Transverse colon (tissue), 4 donors: ENCODE measurements at places on chromosomes 2 and 18. TPM values are rescaled to one million over a fixed set of nuclear protein-coding genes. Genes with fewer than 3 reads are reported as not detected.

- no peaks in the 10 kb centered on the region for H3K27me3 ChIP-seq
- H3K27ac ChIP-seq = no peak overlapping the region
- no peak overlapping the region for H3K4me3 ChIP-seq
- H3K36me3 ChIP-seq = no peaks in the 10 kb centered on the region
- no peak for DNase-seq
Observed at GRCh38 chr2:27040282-27040681, 7.5 kb downstream of the TMEM214 start.

DNA sequence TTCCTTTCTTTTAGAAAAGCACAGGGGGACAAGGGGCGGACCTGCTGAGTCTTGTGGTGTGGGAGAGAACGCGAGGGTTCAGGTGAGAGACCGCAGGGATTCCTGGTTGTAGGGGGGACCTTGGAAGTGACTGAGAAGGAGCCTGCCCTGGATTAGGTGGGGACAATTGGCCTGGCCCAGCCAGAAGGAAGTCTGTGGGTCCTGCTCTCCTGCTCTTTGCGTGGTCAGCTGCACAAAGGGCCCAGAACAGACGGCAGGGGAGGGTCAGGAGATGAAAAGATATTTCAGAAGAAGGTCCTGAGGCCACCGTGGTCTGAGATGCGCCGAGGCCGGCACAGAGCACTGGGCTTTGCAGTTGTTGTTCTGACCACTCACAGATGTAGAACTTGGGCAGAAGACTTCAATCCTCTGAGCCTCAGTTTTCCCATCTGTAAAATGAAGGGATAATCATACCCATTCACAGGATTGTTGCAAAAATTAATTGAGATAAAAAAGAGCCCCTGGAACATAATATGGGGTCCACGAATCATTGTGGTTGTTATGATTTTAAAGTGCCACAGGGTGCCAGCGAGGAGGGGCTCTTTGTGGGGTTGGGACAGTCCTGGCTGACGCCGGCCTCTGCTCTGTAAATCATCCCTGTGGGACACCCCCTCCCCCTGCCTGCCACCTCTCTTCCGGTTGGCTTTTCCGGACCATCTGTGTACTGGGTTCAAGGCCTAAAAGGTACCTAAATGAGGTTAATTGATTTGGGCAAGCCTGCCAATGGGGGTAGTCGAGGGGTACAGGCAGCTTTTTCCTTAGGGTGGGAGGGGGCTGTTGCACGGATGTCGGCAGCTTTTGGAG is 1.8 kb downstream of the LPIN1 start:
- DNase-seq = no peak
- no peaks in the 10 kb centered on the region for H3K36me3 ChIP-seq
- peaks cover 63% of the 10 kb centered on the region for H3K4me1 ChIP-seq
- H3K27me3 ChIP-seq = no peaks in the 10 kb centered on the region
- H3K4me3 ChIP-seq = peak overlapping the region; percentile 84
- H3K27ac ChIP-seq = peak overlapping the region; percentile 95

- no peaks in the 10 kb centered on the region for H3K27me3 ChIP-seq
- peak; percentile 61 for DNase-seq
- no peaks in the 10 kb centered on the region for H3K36me3 ChIP-seq
- H3K4me1 ChIP-seq = peaks cover 3% of the 10 kb centered on the region
Observed at GRCh38 chr2:134975281-134976009, 56.8 kb downstream of the CCNT2 start.

- H3K27me3 ChIP-seq = no peaks in the 10 kb centered on the region
- DNase-seq = no peak
- no peaks in the 10 kb centered on the region for H3K4me1 ChIP-seq
Observed at GRCh38 chr2:74944987-74945787, 13.3 kb upstream of the POLE4 start.

GRCh38 chr2:36270758-36271157 is 84.8 kb upstream of the CRIM1 start:
- H3K27ac ChIP-seq = no peak overlapping the region
- no peaks in the 10 kb centered on the region for H3K4me1 ChIP-seq
- DNase-seq = no peak
- H3K36me3 ChIP-seq = no peaks in the 10 kb centered on the region
- no peak overlapping the region for H3K4me3 ChIP-seq

DNA sequence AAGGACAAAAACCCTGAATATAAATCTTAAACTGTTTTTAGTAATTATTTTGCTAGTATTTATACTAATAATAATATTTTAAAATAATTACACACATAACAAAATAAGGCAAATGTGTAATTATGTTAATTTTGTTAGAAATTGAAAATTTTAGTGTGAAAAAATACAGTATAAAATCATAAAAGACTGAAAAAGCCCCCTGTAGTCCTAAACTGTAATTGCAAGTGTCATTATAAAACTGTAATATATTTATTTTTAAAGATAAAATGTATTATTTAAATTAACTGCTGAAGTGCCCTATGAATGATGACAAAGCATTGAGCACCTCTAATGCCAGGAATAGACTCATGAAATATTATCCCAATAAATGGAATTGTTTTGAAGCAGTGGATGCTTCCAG is 1117.7 kb downstream of the CBLN2 start:
- H3K4me3 ChIP-seq = no peak overlapping the region
- H3K27me3 ChIP-seq = no peaks in the 10 kb centered on the region
- H3K36me3 ChIP-seq = no peaks in the 10 kb centered on the region
- no peak overlapping the region for H3K27ac ChIP-seq

DNA sequence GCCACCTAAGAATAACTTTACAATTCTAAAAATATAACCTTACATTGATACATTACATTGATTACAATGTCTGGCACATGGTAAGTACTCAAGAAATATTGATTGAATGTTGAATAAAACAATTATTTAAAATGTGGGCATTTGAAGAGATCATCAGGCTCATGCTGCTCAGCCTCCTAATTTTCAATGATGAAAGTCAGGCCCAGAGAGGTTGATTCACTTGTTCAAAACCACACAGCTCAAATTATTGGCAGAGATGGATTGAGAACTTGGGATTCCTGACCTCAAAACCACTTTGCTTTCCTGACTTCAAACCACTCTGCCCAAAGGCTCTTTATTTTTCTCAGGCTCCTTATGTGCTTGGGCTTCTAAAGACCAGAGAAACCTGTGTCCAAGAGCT is 34.7 kb downstream of the ANKRD29 start:
- no peak overlapping the region for H3K4me3 ChIP-seq
- no peak for DNase-seq
- H3K27me3 ChIP-seq = no peaks in the 10 kb centered on the region
- peak overlapping the region; percentile 22 for H3K27ac ChIP-seq
- no peaks in the 10 kb centered on the region for H3K36me3 ChIP-seq

- H3K4me3 ChIP-seq = no peak overlapping the region
- peak overlapping the region; percentile 84 for H3K27ac ChIP-seq
- DNase-seq = no peak
- H3K4me1 ChIP-seq = peaks cover 20% of the 10 kb centered on the region
- H3K27me3 ChIP-seq = no peaks in the 10 kb centered on the region
Observed at GRCh38 chr2:237322564-237322963, 91.4 kb downstream of the COL6A3 start.

DNA sequence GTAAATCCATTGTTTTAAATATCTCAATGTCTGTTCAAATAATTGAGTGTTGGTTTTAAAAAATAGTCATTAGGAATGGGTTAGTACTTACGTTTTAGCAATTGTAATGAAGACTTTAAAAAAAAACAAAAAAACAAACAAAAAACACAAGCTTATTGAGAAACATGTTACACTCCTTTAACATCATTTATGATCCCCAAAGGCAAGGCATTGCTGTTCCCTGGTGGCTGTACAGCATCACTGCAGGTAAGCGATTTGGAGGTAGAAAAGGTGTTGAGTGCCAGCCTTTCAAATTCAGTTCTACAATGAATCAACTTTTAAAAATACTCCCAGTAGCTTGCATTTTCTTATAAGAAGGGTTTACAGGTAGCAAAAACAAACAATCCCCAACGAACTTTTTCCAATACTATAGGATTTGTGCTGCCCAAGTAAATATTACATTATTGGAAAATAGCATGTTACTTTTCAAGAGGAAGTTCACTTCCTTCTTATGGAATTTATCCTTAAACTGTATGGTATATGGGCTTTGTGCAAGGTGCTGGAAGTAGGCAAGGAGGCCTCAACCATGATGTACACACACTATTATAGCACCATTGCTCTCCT is 27.5 kb downstream of the CNRIP1 start:
- H3K27ac ChIP-seq = no peak overlapping the region
- peaks cover 4% of the 10 kb centered on the region for H3K4me1 ChIP-seq
- H3K27me3 ChIP-seq = no peaks in the 10 kb centered on the region
- H3K36me3 ChIP-seq = no peaks in the 10 kb centered on the region
- DNase-seq = no peak

DNA sequence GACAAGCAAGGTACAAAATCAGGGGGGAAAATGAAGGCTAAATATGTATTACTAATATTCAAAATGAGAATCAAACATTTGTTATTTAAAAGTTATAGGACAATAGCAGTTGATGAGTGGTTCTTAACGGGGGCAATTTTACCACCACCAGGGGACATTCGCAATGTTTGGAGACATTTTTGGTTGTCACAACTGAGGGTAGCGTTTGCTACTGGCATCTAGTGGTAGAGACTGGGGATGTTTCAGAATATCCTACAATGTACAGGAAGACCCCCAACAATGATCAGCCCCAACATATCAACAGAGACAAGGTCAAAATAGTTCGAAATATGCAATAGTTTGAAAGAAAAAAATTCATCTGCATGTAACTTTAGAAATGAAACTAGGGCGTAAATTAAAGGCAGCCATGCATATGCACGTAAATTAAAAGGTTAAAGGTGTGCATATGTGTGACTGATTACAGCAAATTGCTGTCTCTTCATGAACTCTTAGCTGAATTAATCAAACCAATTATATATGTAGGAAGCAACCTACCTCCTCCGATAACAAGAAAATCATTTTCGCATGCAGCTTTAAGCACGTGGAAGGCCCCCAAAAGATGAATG is 61.2 kb upstream of the CUL3 start:
- peaks cover 6% of the 10 kb centered on the region for H3K4me1 ChIP-seq
- no peak overlapping the region for H3K4me3 ChIP-seq
- no peak for DNase-seq
- H3K36me3 ChIP-seq = no peaks in the 10 kb centered on the region

DNA sequence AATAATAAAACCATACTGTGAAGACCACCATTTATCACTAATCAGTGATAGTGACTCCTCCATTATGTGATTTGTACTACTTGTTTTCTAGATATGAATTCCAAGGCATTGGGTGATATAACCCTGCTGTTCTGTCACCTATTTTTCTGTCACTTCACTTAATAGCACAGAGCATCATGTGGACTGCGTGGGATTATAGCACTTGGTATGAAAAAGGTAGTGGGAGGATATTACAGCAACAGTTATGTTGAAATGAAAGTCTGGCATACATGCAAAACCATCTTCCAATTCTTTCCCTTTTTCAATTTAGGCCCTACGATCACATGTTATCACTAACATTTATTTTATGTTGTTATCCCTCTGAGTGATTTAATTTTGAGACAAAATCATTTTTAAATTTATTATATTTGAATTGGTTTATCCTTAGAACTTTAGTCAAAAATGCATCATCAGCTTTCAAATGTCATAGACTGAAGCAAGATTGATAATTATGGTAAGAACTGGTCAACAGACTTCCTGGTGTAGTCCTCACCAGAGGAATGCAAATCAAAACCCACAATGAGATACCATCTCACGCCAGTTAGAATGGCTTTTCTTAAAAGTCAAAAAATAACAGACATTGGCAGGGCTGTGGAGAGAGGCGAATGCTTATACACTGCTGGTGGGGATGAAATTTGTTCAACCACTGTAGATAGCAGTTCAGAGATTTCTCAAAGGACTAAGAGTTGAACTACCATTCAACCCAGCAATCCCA is 242.6 kb downstream of the IKZF2 start:
- no peak for DNase-seq
- H3K27me3 ChIP-seq = no peaks in the 10 kb centered on the region
- H3K36me3 ChIP-seq = no peaks in the 10 kb centered on the region
- no peak overlapping the region for H3K27ac ChIP-seq
- H3K4me1 ChIP-seq = peaks cover 12% of the 10 kb centered on the region

- H3K27ac ChIP-seq = no peak overlapping the region
- no peaks in the 10 kb centered on the region for H3K27me3 ChIP-seq
- H3K4me3 ChIP-seq = no peak overlapping the region
- H3K4me1 ChIP-seq = peaks cover 16% of the 10 kb centered on the region
Observed at GRCh38 chr2:126994340-126994777, 95.7 kb downstream of the TEX51 start.

DNA sequence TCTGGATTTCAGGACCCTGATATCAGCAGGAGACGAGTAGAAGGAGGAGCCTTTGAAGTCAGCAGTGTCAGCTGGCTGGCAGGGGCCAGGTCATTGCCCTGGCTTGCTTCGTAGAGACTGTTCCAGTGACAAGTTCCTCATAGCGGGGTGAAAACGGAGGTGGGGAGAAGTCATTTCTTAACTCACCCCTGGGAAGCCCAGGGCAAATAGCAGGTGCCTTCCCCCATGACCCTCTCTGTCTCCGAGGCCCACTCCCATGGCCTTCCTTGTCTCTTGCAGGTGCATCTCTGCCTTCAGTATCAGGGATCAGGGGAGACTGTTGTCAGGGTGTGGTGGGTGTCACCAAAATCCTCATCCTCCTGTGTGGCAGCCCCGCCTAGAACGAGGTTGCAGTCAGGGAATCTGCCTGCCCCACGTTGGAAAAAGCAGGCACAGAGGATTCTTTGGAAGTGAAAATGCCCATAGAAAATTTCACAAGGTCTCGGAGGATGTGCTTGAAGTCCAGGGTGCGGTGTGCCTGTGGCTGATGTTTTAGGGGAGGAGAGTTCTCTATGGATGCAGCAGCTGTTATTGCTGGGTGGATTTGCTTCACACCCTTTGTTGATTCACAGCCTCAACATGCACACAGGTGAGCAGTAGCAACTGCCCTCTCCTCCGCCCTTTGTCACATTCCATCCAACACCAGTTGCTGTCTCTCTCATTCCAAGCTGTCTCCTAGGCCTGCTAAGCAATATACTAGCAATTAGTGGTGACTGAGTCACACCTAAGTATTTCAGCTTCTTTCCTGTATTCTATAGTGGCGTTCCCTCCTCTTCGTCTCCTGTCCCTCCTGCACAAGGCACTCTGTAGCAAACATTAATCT is 142.6 kb upstream of the FHL2 start:
- no peak for DNase-seq
- no peak overlapping the region for H3K4me3 ChIP-seq
- H3K4me1 ChIP-seq = no peaks in the 10 kb centered on the region
- H3K36me3 ChIP-seq = no peaks in the 10 kb centered on the region
- H3K27ac ChIP-seq = no peak overlapping the region

- no peaks in the 10 kb centered on the region for H3K36me3 ChIP-seq
- no peak for DNase-seq
- H3K4me3 ChIP-seq = no peak overlapping the region
- no peaks in the 10 kb centered on the region for H3K27me3 ChIP-seq
- no peak overlapping the region for H3K27ac ChIP-seq
- H3K4me1 ChIP-seq = no peaks in the 10 kb centered on the region
Observed at GRCh38 chr18:53756610-53756972, 467.9 kb downstream of the MBD2 start.

The CRACDL gene
- 21.3 TPM for total RNA-seq

The GALR1 gene
- total RNA-seq = under 0.01 TPM

The HOXD1 gene
- total RNA-seq = 12.9 TPM

The UNC80 gene
- 0.16 TPM for total RNA-seq

The ASXL3 gene
- 3.0 TPM for total RNA-seq

The KIAA2012 gene
- total RNA-seq = not detected

The CD207 gene
- not detected for total RNA-seq

The UGT1A6 gene
- 20.2 TPM for total RNA-seq

The BOD1L2 gene
- not detected for total RNA-seq

The ABCA12 gene
- not detected for total RNA-seq

The PPP1R7 gene
- 46.4 TPM for total RNA-seq

The ARHGAP15 gene
- 0.80 TPM for total RNA-seq
